Activated CD4-positive, alpha-beta T cell treated with anti-CD3 and anti-CD28 coated beads, Interleukin-2, amount 50 U/mL, for 48 hours (primary cell): ENCODE measurements at places on chromosomes 4 and X.

DNA sequence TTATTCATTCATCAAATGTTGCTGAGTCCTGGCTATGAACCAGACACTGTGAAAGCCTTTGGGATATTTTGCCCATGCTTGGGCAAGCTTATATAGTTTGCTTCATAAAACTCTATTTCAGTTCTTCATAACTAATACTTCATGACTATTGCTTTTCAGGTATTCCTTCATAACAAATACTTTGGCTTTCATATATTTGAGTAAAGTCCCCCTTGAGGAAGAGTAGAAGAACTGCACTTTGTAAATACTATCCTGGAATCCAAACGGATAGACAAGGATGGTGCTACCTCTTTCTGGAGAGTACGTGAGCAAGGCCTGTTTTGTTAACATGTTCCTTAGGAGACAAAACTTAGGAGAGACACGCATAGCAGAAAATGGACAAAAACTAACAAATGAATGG, 1.7 kb upstream of the AFP start:
- DNase-seq = no peak

DNA sequence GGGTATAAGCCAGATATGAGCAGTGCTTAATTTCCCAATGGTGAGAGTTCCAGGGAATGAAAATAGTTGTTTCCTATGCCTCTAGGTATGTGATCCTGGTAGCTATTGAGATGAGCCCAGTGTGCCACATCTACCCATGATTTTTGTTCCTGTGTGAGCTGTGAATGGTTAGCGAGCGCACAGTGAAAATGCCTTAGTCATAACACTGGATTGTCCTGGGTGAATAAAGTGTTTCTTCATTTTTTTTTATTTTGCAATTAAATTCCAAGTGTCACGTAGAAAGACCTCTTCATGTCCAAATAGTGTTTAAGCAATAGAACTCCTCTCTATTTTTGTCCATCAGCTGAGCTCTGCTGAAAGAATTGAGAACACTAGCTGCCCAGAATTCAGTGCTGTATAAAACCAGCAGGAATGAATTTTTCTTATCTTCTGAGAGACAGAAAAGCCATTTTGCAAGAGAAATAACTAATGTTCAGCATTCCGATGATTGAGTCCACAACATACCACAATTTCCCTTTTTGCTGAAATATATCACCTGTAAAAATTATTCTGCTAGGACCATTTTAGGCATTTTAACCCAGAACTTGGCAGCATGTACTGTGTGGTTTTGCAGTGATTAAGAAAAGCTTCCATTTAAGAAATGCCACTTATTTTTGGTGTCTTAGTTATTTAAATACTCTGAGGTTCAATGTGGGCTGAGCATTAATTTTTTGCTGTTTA, 5.6 kb downstream of the MAOA start:
- DNase-seq = no peak

DNA sequence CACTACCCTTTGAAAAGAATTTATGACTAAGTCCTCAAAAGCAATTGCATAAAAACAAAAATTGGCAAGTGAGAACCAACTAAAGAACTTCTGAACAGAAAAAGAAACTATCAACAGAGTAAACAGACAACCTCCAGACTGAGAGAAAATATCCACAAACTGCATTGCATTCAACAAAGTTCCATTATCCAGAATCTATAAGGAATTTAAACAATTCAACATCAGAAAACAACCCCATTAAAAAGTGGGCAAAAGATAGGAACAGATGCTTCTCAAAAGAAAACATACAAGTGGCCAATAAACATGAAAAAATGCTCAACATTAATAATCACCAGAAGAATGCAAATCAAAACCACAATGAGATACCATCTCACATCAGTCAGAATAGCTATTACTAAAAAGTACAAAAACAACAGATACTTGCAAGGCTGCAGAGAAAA, 130.2 kb downstream of the GASK1B start:
- DNase-seq = no peak

DNA sequence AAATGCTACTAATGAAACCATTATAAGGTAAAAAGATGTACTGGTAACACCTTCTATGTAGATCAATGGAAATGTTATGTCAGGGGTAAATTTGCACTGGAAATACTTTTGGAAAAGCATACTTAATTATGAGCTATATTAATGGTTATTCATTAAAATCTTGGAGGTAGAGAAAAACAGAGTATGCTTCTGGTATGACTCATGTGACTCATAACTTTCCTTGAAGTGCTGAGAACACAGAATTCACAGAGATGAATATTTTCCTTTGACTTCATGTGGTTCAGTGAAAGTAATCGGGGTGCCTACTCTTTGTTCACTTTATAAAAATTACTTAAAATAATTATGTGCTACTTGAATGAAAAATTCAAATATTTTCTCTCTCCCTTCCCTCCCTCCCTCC, 254.2 kb downstream of the KCTD8 start:
- no peak for DNase-seq

- DNase-seq = no peak
Observed at GRCh38 chr4:146834263-146835034, 111.2 kb downstream of the TTC29 start.

DNA sequence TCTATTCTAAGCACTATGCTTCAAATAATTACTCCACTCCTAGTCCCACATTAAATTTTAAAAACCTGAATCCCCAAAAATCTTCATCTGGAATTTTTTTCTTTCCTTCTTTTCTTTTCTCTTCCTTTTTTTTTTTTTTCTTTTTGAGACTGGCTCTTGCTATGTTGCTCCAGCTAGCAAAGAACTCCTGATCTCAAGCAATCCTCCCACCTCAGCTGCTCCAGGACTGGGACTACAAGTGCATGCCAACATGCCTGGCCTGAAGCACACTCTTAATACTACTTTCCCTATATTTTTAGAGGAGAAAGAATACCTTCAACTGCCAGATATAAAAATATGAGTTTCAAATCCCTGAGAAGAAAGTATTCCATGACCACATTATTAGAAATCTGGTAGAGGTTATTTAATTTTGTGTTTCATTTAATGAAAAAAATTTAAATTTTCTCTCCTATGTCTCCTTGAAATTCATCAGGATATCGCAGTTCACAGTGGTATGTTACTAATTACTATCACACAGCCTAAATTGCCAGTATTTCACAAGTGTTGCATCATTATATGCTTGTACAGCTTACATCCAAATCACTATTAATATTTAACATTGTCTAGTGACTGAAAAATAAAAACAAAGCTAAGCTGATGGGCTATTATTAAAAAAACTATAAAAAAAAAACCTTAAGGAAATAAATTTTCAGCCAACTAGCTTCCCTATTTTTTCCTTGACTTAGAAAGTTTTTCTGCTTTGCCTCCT, 227.8 kb downstream of the NAF1 start:
- no peak for DNase-seq

DNA sequence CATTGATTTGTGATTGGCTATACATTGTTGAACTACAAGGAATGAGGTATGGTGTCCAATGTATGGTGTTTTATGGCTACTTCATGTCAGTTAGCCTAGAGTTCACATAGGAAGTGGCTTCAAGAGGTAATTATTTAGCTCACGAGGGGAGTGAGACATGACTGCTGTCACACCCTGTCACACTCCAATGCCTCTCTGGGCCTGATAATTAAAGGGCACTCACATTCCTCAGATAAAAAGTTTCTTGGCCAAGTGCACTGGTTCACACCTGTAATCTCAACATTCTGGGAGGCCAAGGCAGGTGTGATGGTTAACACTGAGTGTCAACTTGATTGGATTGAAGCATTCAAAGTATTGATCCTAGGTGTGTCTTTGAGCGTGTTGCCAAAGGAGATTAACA, 65.0 kb upstream of the DDX60 start:
- no peak for DNase-seq

DNA sequence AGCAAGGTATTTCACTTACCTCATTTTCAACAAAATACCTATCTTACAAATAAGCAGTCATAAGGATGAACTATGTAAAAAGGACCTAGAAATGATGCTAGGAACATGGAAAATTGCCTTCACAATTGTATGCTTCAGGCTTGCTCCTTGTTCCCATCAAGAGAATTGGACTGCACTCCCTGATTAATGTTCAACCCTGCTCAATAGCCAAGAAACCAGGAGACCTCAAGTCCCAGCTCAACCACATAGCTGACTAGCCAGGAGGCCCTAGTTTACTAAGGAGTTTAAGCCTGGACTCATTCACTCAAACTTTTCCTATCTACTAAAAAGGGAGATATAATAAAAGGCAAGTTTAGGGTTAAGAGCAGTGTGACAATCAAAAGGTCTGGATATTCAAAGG, 146.6 kb upstream of the DGKK start:
- no peak for DNase-seq

GRCh38 chr4:184734758-184735157, 862 bp upstream of the CENPU start:
- DNase-seq = no peak

DNA sequence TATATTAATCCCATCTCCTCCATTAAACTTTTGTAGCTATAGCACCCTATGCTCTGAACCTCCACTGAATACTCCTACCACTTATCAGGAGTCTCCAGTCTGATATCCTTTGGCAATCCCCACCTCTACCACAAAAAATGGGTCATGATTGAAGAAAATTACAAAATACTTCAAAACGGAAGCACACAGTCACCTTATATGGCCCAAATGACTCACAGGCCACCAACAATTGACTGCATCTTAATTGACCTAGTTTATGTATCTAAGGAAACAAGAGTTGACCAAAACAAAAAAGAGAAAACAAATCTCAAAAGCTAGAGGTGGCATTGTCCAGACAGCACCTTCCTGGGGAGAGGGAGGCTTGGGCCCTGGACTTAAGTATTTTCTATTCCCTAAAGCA, 120.0 kb upstream of the DIAPH2 start:
- no peak for DNase-seq

DNA sequence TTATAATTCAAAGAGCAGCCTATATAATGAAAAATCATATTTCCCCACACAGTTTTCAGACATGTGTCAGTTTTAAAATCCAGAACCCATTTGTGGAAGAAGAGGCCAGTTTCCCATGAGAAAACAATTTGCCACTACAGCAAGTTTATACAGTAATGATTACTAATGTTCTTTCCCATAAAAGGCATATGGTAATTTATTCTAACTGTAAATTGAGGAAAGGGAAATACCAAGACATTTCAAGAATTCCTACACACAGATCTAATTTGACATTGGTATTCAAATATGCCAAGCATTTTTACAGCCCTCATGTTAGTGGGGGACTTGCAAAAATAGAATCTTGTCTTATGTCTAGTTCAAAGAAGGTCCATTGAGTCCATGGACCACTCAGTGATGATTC, 1368.6 kb downstream of the FSTL5 start:
- no peak for DNase-seq

- DNase-seq = no peak
Observed at GRCh38 chr4:177960566-177960965, 518.3 kb upstream of the AGA start.

DNA sequence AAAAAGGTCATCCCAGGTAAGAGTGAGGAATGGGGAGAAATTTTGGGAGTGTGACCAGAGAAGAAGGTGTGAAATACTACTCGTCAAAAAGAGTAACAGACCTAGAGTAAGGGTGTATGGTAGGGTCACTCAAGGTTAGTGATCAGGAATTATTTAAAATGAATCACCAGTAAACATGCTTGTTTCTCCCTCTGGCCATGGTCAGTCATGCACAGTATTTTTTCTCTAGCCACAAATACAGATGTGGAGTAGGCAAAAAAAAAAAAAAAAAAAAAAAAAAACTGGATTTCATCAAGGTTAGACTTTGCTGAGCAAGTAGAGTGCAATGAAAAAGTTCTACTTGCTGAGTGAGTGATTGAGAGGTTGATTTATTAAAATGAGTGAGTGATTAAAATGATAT, 34.2 kb upstream of the SLIT2 start:
- no peak for DNase-seq

DNA sequence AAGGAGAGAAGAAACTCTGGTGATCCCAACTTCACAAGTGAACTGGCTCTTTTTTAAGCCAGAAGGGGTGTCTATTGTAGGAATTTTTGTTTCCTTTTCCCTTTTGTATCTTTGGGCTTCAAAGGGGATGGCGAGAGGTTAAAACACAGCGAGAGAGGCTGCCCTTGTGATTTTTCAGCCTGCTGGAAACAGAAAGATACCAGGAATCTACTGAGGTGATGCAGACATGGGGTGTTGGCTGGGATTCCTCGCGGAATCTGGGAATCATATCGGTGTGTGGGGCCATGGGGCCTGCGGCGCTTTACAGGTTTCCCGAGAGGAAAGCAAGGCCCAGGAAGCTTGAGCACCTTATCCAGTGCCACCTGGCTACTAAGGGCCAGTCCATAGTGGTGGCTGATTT, 99.4 kb upstream of the STX18 start:
- DNase-seq = no peak

GRCh38 chr4:79466621-79467020, 58.6 kb upstream of the GK2 start:
- DNase-seq = no peak

- DNase-seq = no peak
Observed at GRCh38 chr4:17966312-17966711, 55.2 kb downstream of the LCORL start.

- peak; percentile 55 for DNase-seq
Observed at GRCh38 chr4:110196206-110196870, 2.1 kb downstream of the ELOVL6 start.

GRCh38 chr4:105996845-105997244, 101.6 kb downstream of the NPNT start:
- DNase-seq = no peak

- no peak for DNase-seq
Observed at GRCh38 chrX:20116577-20117240, at the start of gene MAP7D2. Gene MAP7D2, minus strand, starts transcription at chrX:20116907. Its CDS starts 28 bp downstream, at chrX:20116879.

- DNase-seq = peak; percentile 7
Observed at GRCh38 chrX:119573840-119574393, 446 bp upstream of the UBE2A start.

DNA sequence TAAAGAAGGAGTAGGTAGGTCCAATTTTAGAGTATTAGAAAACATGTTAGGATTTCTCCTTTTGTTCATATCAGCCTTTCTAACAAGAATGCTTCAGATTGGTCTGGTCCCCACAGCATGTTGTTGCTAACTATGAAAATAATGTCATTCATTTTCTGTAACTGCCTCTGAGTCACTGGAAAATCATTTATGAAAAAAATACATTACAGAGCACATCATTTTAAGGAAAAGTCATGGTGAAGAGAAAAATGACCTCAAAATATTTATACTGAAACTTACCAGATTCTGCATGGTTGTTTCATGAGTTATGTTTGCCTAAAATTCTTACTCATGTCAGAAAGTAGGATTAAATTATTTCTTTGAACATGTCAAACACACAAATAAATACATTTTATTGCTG, 35.2 kb downstream of the DTHD1 start:
- no peak for DNase-seq
